ENCODE measurements at places on chromosomes 5 and 9. TPM values are rescaled to one million over a fixed set of nuclear protein-coding genes. Genes with fewer than 3 reads are reported as not detected.

NMUR2 gene
- not detected for total RNA-seq

GAS1 gene
- 109 TPM for total RNA-seq

GHR gene
- 127 TPM for total RNA-seq

LCN15 gene
- total RNA-seq = not detected

ADAMTS6 gene
- total RNA-seq = 3.1 TPM

TMC1 gene
- 0.13 TPM for total RNA-seq

NMRK1 gene
- 28.1 TPM for total RNA-seq

KCNV2 gene
- not detected for total RNA-seq

RACK1 gene
- total RNA-seq = 2,113 TPM

PCDHB14 gene
- 7.1 TPM for total RNA-seq

PCDHGB3 gene
- 13.2 TPM for total RNA-seq

GRXCR2 gene
- not detected for total RNA-seq

SPATA31C1 gene
- not detected for total RNA-seq

- DNase-seq = no peak
These were observed 76.3 kb upstream of the PCA3 start for GRCh38 chr9:76687861-76688391.

DNA sequence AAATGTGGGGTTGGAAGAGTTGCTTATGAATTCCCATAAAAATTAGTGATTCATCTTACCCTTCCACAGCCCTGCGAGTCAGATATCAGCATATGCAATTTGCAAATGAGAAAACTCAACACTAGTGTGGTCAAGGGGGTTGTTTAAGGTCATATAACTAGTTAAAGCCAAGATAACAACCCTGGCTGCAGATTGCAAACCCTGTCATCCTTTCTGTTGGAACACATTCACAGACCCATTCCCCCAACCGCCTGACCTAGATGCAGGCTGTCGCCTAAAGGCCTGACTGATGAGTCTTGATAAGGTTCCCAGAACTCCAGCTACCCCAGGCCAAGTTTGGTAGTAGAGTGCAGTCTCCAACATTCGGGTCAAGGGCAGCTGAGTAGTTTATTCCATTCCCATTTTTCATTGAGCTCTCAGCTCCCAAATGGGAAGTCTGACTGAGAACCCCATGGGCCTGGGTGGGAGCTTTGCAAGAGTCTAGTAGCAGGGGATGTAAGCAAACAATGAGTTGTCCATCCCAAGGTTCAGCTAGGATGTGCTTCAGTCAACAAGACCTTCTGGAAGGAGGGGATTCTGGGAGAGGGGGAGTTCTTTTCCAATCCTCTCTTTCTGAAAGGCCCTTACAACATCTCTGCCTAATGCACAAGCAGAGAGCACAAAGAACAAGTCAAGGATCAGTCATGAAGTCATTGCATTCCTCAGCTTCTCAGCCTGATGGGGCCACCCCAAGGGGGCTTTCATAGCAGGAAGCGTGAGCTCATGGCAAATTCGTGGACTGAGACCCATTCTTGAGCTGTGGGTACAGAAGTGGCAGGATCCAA, 40.3 kb downstream of the ADAM19 start:
- no peak for DNase-seq

DNA sequence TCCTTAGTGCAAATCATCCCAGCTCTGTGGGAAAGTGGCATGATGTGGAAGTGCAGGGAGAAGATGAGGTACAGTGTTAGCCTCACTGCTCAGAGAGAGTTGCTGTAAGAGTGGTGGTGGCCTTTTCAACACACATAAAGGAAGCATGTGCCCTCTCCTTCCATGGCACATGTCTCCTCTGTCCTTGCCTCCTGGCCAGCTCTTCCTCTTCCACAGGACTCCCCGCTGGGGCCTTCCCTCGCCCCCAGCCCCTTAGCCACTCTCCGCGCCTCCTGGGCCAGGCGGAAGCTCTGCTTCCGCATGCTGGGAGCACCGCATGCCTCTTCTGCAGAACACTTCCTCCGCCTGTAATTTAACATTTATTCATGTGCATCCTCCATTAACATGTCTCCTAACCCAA, 4.8 kb upstream of the KCNMB1 start:
- no peak for DNase-seq

GRCh38 chr9:92966518-92966800, 19.1 kb downstream of the FGD3 start:
- no peak for DNase-seq

GRCh38 chr9:20649381-20649780, 27.1 kb upstream of the MLLT3 start:
- DNase-seq = no peak

DNA sequence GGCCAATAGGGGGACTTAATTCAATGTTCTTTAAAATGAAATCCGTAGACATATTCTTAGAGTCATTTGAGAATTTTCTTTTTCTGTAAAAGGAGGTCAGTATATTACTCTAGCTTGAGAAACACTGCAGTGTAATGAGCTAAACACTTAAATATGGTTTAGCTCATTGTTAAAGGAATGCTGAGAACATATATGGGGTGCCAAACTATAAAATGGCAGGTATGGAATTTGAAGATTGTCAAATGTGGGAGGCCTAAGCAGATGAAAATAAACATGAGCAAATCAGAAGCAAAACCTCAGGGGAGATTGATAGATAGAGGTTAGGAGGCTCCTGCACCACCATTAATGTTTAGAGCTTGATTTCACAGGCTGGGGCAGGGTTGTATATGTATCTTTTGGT, 57.9 kb downstream of the STX17 start:
- DNase-seq = no peak

- DNase-seq = no peak
These were observed 4.3 kb upstream of the GPX3 start for GRCh38 chr5:151015974-151016587.

- DNase-seq = no peak
These were observed 114.5 kb downstream of the LRRC70 start for GRCh38 chr5:62692946-62693713.

- DNase-seq = no peak
These were observed 338.8 kb downstream of the NNT start for GRCh38 chr5:43941806-43942205.

DNA sequence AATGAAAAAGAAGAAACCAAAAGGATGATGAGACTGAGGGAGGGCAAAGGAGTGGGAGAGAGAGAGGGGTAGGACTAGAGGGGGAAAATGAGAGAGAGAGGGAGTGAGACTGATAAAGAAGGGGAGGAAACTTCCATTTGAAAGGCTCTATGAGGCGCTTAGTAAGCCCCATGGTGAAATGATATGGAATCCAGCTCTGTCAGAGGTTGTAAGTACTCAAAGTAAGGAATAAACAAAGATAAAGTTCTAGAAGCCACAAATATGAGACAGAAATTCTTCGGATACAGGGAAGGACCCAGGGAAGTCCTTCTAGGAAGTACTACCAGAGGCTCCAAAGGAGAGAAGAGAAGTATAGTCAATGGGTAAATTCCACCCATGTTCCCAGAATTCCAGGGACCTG, 21.7 kb upstream of the VLDLR start:
- no peak for DNase-seq

GRCh38 chr9:88757406-88758010, 222.5 kb downstream of the NXNL2 start:
- DNase-seq = no peak

GRCh38 chr9:126171641-126172040, 155.0 kb upstream of the MVB12B start:
- no peak for DNase-seq

GRCh38 chr5:142720641-142721271, 34.9 kb upstream of the FGF1 start:
- DNase-seq = no peak

DNA sequence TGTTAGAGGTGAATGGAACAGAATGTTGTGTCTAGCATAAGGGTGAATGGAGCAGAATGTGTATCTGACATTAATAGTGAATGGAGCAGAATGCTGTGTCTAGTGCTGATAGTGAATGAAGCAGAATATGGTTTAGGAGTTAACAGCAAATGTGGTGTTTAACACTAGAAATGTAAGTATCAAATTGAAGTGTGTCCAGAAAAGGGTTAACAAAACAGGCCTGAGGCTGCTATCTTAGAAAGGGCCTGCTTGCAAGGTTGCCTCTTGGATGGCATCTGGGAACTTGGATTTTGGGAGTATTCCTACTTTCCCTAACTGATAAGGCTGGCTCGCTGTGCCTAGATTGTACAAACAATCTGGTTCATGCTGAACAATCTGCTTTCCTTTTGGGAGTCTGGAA, 76.1 kb downstream of the G3BP1 start:
- DNase-seq = no peak

- DNase-seq = no peak
These were observed 103.2 kb downstream of the NSG2 start for GRCh38 chr5:174148721-174149120.

GRCh38 chr9:134890155-134890495, 9.5 kb downstream of the FCN2 start:
- no peak for DNase-seq

DNA sequence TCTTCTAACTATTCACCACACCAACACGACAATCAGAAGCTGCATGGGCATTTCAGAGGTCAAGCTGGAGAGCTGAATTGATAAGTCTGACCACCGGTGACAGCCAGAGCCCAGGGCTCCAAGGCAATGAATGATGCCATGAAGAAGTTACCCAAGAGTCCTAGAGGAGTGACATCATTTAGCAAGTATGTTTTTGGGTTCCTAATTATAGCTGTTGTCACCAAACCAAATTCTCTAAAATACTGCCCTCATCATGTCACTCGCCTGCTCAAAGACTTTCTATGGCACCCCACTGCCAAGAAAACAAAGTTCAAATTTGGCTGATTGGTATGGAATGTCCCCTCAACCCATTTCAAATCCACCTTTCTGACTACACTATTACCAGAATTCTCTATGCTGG, 235.1 kb downstream of the SPOCK1 start:
- no peak for DNase-seq

- no peak for DNase-seq
These were observed 2.6 kb upstream of the PLAA start for GRCh38 chr9:26949637-26950069.
